ENCODE measurements at places on chromosomes 12 and 14. TPM values are rescaled to one million over a fixed set of nuclear protein-coding genes. Genes with fewer than 3 reads are reported as not detected.
A peak's percentile ranks its signal among the peaks of the same experiment; 100 is the strongest.

- no peak for DNase-seq
These were observed 216.0 kb upstream of the RGS6 start for GRCh38 chr14:71716041-71716772.

DNA sequence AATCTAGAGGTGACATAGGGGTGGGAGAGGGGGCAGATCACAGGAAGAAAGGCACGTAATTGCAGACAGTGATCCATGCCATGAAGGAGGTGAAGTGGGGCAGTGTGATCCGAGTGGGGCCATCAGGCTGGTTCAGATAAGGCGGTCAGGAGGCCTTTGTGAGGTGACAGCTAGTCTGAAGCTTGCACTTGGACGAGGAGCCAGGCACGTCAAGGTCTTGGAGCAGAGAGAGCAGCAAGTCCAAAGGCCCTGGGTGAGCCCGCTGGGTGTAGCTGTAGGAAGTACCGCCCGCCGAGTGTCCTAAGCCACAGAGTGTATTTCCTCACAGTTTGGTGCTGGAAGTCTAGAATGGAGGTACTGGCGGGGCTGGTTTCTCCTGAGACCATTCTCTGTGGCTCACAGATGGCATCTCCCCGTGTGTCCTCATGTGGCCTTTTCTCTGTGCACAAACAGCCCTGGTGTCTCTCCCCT is 23.6 kb downstream of the RHOF start:
- no peak for DNase-seq

DNA sequence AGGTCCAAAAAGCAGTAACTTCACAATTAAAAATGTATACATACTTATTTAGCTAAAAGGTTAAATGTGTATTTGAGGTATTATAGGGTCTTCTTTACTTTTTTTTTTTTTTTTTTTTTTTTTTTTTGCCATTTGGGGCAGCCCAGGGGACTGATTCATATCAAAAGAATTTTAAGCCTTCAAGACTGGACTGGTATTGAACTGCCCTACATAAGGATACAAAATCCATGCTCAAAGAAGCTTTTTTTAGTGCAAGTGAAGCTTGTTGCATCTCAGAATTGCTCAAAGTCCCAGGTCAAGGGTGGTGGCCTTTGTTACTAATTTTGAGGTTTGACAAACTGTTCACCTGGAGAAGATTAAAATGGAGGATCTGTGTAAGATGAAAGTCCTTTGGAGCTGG is 124.0 kb downstream of the APAF1 start:
- DNase-seq, result no peak

- no peak for DNase-seq
These were observed 29.0 kb downstream of the YY1 start for GRCh38 chr14:100267990-100268389.

- DNase-seq, result no peak
These were observed 132.2 kb downstream of the ASCL4 start for GRCh38 chr12:107906707-107907106.

DNA sequence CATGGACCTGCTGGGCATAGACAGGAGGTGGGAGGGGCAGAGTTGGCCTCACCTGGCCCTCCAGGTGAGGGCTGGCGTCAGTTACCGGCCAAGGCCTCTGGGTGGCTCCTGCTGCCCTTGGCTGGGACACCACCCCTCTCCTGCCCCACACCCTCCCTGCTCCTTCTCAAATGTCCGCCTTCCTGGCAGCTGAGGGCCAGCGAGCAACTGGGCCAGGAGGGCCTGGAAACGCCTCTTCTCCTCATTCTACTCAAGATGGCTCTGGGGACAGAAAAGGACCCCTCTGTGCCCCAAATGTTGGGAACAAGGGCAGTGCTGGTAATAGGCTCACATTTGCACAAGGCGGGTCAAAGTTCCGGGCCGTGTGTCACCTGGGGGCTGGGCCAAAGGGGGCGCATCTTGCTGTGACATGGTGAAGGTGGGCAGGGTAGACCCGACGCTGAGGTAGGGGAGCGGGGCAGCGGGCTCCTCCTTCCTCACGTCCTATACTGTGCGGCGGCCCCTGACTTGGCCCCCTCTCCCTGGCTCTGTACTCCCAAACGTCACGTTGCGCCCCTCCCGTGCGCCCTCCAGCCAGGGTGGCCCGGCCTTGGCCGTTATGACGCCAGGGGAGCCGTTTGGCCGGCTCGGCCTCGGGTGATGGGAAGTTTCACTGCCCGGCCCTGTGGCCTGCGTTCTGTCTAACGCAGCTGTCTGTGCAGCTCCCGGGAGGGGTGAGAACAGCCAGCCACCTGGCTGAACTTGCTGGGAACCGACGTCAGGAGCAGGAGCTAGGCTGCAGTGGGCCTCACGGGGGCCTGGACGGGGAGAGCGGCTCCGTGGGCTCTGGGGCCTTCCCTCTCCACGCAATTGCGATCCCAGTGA is 18.0 kb upstream of the DLK1 start:
- no peak for DNase-seq

GRCh38 chr14:81062380-81062779 is 107.0 kb downstream of the TSHR start:
- no peak for DNase-seq

DNA sequence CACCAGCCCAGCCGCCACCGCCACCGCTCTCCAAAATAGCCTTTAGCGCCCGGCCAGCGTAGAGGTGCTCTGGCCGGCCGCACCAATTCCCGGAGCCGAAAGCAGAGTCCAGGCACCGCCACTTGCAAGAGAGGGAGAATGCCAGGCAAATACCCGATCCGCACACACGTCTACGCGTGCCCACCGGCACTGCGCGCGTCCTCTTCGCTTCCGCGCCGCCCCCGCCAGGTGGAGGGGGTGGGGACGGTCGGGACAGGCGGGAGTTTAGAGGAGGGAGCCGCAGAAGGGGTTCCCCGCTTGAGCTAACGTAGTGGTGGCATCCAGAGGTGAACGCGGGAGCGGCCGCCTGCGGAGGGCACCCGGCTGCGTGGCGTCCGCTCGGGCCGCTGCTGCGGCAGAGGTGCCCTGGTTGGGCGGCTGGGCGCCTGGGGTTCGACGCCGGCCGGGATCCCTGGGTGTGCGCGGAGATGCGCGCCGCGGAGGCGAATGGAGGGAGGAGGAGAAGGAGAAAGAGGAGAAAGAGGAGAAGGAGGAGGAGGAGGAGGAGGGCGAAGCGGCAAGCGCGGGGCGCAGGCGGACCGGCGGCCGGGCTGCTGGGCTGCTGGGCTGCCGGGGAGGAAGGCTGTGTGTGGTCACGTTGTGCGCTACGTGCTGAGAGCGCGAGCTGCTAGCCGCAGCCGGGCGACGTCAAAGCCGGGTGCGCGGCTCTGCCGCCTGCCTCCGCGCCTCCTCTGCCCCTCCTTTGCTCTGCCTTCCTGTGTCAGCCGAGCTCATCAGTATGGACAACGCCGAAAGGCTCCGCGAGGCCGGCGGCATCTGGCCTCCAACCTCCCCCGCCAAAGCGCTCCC is at the start of gene MDGA2:
Gene MDGA2 (minus strand): TSS at position 140 of the 849 bp plus-strand sequence.
- DNase-seq, result no peak

The GPR84 gene
- 1.9 TPM for total RNA-seq

- no peak for DNase-seq
These were observed 107.7 kb upstream of the BCAT1 start for GRCh38 chr12:25056486-25057130.

- DNase-seq, result no peak
These were observed 188.9 kb downstream of the SLC41A2 start for GRCh38 chr12:104769144-104769561.

The ADCY4 gene
- total RNA-seq, result 45.7 TPM

DNA sequence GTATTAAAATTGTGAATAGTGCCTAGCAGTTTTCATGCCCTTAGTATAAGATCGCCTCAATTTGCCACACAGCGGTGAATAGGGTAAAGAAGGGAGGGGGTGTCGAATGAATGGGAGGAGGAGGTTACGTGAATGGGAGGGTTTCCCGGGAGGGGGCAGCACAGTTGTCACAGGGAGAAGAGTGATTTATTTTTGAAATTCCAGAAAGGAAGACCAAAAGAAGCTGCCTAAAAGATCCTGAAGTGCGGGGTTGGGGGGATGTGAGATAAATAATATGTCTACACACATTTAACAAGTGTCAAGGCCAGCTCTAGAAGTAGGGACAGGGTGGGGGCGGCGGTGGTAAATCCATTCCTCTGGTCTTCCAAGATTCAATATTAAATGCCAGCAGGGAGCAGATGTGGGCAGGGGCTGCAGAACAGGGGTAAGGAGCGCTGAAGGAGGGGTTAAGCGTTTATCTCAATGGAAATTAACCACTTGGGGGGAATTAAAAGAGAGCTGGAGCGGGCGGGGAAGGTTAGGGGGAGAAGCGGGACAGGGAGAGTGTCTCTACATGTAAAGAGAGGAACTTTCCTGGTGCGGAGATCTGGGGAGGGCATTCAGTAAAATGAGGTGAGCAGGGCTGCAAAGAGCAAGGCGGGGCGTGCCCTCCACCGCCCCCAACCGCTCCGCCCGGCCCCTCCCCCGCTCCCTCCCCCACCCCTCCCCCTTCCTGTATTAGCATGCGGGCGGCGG is 867 bp downstream of the C12orf42 start:
- DNase-seq, result no peak

- DNase-seq, result peak; percentile 51
These were observed 226.9 kb downstream of the MON2 start for GRCh38 chr12:62693376-62694050.

The NKX2-8 gene
- total RNA-seq, result not detected

DNA sequence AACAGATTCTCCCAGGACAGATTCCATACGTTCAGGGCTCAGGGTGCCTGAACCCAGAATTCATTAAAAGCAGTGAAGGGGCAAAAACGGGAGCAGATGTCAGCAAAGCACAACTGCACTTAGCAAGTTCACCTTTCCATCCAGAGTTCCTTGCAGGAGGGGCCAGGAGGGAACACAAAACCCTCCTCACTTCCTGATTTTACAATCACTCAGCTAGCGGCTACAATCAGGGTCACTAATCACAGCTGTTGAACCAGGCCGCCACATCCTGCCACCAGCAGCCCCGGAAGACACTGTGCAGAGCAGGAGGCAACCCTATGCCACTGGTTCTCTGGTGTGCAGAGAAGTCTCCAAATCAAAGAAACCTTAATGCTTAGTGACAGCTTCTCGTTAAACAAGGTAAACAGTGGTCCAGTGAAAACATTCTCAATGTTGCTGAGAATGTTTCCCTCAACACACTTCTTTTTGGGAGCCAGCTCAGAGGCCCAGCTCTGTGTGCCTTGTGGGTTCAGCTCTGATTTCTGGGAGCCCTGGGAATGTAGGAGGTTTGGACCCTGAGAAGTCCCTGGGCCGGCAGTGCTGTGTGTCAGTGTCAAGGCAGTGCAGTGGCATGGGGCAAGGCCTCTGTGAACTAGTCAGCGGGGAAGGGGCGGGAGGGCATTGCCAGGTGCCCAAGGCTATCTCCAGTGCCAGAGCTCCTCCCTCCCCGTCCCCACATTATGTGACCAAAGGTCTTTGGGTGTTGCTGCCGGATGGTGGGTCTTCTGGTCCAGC is 54.5 kb downstream of the VCPKMT start:
- peak; percentile 72 for DNase-seq

The TM9SF1 gene
- 37.3 TPM for total RNA-seq

- DNase-seq, result no peak
These were observed 164.6 kb upstream of the SLC16A7 start for GRCh38 chr12:59431266-59431665.

DNA sequence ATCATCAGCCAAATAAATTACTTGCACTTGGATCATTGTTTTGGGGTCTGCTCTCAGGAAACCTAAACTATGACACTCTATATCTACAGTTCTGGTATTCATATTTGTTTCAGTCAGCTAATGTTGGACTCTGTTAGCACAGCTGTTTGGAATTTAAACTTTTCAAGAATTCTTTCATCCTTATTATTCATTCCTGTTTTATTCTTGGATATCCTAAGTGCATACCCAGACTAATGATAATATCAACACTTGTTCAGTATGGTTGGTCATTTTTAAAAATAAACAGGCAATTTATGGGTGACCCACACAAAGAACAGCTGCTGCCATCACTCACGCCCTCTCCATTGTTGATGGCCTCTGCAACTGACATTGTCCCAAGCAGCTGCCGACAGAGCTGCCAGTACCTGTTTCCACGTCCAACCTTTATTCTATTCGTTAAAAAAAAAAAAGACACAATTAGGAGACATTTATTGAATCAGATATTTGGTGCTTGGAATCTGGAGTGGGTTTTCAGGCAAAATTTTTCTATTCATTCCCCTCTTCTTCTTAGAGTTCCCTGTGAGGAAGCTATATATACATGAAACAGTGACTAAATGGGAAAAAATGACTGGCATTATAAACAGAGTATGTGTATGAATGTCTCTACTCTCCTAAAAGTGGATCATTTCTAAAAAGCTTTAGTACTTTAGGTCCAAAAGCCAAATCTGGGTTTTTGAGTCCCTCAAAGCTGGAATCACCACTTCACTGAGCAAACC is 252.1 kb upstream of the NAV3 start:
- DNase-seq, result no peak

The TMEM233 gene
- total RNA-seq, result 2.5 TPM

DNA sequence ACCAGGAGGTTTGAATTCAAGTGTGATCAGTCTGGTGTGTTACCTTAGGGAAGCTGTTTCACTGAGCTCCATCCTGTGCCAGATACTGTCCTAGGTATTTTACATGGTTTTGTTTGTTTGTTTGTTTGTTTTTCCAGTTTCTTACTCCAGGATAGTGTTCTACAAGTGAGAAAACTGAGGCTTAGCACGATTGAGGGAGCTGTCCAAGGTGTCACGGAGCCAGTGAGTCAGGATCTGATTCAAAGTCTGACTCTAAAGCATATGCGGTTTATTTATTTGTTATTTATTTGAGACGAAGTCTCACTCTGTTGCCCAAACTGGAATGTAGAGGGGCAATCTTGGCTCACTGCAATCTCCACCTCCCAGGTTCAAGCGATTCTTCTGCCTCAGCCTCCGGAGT is 79.7 kb upstream of the GNG2 start:
- no peak for DNase-seq

- no peak for DNase-seq
These were observed 1.6 kb downstream of the MSI1 start for GRCh38 chr12:120367233-120367923.

DNA sequence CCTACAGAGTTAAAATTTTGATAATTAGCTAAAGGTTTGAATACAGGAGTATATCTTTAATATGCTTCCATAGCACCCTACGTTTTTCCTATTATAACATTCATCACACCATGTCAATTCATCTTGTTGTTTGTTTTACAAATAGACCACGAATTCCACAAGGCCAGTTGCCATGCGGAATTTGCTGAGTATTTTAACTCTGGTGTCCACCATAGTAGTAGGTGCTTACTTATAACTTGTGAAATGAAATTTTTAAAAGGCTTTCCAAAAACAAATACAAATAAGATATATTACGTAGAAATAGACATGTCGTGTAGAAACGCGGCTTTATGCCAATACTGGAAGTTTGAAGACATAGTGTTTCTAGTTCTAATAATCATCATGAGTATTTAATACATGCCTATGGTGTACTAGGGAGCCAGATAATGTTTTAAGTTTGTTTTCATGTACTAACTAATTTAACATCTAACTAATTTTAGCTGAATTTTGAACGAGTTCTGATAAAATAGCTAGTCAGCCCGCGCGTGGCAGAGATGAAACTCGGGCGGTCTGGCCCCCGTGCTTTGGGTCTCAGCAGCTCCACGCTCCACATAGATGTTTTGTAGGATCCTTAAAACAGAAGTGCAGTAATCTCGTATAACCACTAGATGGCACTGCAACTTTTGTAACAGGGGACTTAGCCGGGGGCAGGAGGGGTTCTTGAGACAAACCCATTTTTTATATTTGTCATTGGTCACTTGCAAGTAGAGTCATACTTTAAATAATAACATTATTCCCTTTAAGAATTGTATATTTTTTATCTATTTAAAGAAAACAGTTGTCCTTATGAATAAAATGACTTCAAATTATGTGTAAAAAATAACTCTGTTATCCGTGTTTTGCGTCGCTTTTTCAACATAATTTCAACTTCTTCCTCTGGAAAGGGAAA is 10.2 kb downstream of the CD69 start:
- DNase-seq, result no peak
